ENCODE measurements at places on chromosomes 1 and 21. TPM values are rescaled to one million over a fixed set of nuclear protein-coding genes. Genes with fewer than 3 reads are reported as not detected.

GRCh38 chr1:118333601-118334210, 148.7 kb upstream of the SPAG17 start:
- H3K27me3 ChIP-seq, result no peaks in the 10 kb centered on the region
- no peaks in the 10 kb centered on the region for H3K4me1 ChIP-seq
- no peaks in the 10 kb centered on the region for H3K36me3 ChIP-seq
- no peak overlapping the region for H3K27ac ChIP-seq
- DNase-seq, result no peak

DNA sequence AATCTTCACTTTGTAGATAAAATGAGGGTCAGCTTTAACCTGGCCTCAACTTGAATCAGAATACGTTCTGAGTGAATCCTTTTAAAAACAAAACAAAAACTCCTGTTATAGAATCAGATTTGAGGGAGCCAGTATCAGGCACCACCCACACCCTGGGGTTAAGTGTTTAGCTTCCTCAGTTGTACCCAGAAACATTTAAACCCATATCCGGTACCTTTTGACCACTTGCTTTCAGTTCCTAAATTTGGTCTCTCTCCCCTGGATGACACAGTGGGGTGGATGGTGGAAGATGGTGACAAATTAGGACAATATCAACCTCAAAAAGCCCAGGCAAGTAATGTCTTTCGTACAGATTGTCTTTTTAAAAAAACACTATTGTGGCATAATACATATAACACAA, 10.4 kb downstream of the KLHDC7A start:
- no peak for DNase-seq
- no peaks in the 10 kb centered on the region for H3K36me3 ChIP-seq
- no peak overlapping the region for H3K4me3 ChIP-seq
- H3K27me3 ChIP-seq, result no peaks in the 10 kb centered on the region
- peaks cover 8% of the 10 kb centered on the region for H3K4me1 ChIP-seq

DNA sequence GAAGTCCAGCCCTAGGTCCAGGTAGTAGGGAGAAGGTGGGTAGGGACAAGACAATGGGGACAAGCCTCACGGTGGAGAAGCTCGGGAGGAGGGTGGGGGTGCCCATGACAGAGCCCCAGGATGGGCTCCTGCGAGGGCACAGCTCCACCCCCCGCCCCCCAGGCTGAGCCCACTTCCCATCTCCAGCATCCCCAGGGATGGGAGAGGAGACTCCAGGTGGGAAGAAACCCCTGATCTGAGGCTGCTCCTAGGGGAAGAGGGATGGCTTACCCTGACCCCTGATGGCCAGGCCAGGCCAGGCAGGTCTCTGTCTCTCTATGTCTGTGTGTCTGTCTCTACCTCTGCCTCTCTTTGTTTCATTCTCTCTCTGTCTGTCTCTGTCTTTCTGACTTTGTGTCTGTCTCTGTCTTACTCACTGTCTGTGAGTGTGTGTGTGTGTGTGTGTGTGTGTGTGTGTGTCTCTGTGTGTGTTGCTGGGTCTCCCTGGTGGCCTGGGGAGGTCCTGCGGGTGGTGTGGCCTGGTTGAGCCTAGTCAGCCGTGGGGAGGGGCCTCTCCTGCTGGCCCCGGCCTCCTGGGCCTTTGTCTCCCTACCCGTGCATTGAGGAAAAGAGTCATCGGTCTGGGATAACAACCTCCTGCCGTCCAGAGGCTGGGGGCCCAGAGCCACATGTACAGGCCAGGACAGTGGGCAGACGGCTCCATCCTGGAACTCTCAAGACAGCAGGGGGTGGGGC, 45.7 kb downstream of the WNT9A start:
- H3K27me3 ChIP-seq, result no peaks in the 10 kb centered on the region
- H3K4me1 ChIP-seq, result no peaks in the 10 kb centered on the region
- DNase-seq, result no peak
- no peaks in the 10 kb centered on the region for H3K36me3 ChIP-seq
- H3K4me3 ChIP-seq, result no peak overlapping the region

GRCh38 chr1:168491527-168492164, 52.2 kb downstream of the XCL2 start:
- no peak for DNase-seq
- H3K27ac ChIP-seq, result no peak overlapping the region

GRCh38 chr1:32813941-32814739, 3.0 kb downstream of the YARS1 start:
- no peak overlapping the region for H3K4me3 ChIP-seq
- H3K4me1 ChIP-seq, result peaks cover 23% of the 10 kb centered on the region
- no peak overlapping the region for H3K27ac ChIP-seq
- DNase-seq, result no peak
- no peaks in the 10 kb centered on the region for H3K27me3 ChIP-seq

Gene THAP3
- total RNA-seq, result 30.4 TPM

DNA sequence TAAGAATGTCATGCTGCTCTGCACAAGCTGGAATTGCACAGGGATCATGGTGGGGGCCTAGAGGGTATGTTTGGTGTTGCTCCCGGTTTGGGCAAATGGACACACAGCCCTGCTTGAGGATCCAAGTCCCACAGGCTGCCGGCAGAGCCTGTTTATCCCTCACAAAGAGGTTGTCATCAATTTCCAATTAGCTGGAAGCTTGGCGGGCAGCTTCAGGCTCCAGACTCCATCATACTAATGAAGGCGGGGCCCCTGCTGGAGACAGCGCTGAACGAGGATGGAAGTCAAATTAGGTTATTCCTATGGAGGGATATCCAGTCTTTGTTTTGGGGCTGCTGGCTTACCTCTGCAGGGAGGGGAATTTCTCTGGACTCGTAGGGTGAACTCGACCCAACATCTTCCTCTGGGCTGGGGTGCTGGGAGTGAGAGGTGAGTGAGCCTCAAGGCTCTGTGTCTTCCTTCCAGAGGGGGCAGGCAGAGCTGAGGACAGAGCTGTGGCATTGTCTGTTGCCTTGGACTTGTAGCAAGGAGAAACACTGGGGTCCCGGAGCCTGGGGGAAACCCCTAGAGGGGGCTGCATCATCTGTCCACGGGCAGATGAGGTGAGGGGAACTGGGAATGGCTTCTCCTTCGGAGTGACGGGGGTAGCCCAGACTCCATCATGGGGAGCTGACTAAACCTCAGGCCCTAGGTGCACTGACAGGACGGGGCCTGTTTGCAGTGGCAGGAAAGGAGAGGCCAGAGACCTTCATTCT, 24.9 kb upstream of the PARP1 start:
- H3K27me3 ChIP-seq, result no peaks in the 10 kb centered on the region
- no peaks in the 10 kb centered on the region for H3K36me3 ChIP-seq
- no peak overlapping the region for H3K4me3 ChIP-seq
- no peak for DNase-seq
- peaks cover 18% of the 10 kb centered on the region for H3K4me1 ChIP-seq
- H3K27ac ChIP-seq, result no peak overlapping the region

DNA sequence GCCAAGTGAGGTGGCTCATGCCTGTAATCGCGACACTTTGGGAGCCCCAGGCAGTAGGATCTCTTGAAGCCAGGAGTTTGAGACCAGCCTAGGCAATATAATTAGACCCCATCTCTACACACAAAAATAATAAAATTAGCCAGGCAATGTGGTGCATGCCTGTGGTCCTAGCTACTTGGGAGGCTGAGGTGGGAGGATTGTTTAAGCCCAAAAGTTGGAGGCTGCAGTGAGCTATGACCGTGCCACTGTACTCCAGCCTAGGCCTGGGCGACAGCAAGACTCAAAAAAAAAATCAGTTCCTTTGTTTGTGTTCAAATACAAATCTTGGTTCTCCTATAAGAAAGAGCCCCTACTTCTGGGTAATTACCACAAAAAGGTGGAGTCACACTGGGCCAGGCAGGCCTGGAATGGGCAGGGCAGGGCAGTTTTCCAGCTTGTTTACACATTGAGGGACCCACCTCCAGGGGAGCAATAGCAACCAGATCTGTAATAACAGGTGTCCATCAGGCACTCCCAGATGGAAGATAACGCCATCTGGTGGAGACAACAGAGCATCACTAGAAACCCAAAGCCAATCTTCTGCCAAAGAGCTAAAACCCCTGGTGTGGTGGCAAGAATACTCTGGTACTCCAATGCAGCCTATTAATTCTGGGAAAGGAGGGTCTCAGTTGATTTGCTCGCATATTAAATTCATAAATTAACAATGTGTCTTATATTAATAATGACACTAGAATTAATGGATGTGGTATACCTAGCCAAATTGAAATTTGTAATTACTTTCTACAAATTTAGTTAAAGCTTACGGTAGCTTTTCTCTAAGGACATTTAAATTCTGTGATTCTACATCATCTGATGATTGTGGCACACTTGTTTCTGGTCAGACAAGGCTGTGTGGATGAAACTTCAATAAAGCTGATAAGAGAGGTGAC, 13.2 kb downstream of the PPP1R15B start:
- H3K36me3 ChIP-seq, result peaks cover 13% of the 10 kb centered on the region
- peak; percentile 81 for DNase-seq
- no peaks in the 10 kb centered on the region for H3K27me3 ChIP-seq
- H3K4me3 ChIP-seq, result no peak overlapping the region
- no peaks in the 10 kb centered on the region for H3K4me1 ChIP-seq

Gene PDE4B
- total RNA-seq, result 242 TPM

Data from B cell (primary cell).